Naive thymus-derived CD4-positive, alpha-beta T cell (primary cell): ENCODE measurements at places on chromosomes 16 and 17.

GRCh38 chr17:76432712-76433336 is 20.1 kb downstream of the UBE2O start:
- DNase-seq = no peak

DNA sequence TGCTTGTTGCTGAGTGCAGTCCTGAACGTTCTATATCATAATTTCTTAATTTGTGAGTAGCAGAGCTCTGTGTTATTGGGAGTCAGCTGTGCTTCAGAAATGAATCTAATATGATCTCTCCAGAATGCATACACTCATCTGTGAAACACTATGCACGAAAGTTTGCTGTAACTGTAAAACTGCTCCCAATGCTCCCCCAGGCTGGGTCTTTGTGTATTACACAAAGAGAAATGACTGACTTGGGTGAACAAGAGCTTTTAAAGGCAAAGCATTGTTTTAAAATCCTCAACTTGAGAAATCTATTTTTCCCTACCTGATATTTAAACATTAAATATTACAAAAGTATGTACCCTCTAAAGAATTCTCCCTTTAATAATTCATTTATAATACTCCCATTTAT is 636.7 kb upstream of the KIF2B start:
- DNase-seq = no peak

DNA sequence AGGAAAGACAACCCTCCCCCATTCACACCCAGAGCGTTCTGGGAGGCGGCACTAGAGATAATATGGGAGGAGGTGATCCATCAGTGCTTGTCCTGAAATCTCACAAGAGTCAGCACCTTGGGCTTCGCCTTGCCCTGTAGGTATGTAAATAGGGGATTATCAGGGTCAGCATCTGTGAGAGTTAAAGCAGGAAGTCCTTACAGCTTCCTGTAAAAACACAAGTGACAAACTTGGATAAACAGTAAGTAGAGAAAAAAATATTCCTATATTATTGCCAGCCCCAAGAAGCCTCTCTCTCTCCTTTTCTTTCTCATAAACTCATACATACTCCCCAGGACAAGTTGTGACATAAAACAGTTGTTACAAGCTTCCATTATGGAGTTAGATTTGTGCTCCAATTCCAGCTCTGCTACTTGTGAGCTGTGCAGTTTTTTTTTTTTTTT is 187.7 kb downstream of the MAF start:
- no peak for DNase-seq

GRCh38 chr17:7590743-7591142 is 849 bp upstream of the SOX15 start:
- no peak for DNase-seq
